ENCODE measurements at places on chromosomes 5 and 9.

DNA sequence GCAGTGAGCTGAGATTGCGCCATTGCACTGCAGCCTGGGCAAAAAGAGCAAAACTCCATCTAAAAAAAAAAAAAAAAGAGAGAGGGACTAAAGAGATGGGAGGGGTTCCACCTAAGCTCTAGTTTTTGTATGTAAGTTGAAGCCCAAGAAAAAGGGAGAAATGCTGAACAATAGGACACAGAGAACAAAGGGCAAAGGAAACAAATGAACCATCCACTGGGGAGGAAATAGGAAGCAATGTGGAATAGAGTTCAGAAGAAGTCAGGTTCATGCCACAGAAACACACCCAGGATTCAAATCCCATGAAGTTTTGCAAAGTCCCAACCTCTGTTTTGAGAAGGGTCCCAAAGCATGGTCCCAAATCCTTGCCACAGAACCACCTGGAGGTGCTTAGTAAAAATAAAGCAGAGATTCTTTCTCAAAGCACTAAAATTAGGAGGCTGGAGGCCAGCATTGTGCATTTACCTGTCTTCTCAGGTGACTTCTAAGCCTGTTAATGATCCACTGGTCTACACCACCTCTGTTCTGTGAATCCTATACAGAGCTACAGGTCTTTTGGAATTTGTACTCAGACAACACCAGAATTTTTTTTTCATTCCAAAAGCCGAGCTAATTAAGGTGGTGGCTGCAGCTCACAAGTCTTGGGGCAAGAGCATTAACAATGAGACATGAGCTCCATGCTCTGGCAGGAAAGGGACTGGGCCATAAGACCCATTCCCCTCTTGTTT is 177.6 kb downstream of the DOCK8 start:
- DNase-seq = no peak

GRCh38 chr5:15283076-15283475 is 216.9 kb upstream of the FBXL7 start:
- DNase-seq = no peak

GRCh38 chr5:35138232-35138631 is 90.5 kb upstream of the AGXT2 start:
- DNase-seq = no peak

DNA sequence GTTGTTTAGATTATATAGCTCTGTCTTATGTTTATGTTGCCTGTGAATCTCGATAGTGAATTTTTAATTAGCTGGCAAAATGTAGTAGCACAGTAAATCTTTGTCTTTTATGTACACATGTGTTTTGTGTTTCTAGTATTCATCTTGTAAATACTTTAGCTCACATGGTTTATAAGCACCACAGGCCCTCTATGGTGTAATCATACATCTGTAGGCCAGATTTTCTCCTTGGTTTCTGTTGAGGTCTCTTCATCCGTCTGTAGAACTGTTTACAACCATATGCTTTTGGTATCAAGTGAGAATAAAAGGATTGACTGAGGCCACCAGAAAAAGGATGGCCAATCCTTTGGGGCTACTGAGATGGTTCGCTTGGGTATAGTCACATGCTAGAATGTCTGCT is 45.0 kb downstream of the PRR16 start:
- DNase-seq = no peak

- no peak for DNase-seq
These were observed 43.9 kb downstream of the MACROH2A1 start for GRCh38 chr5:135355169-135355568.

DNA sequence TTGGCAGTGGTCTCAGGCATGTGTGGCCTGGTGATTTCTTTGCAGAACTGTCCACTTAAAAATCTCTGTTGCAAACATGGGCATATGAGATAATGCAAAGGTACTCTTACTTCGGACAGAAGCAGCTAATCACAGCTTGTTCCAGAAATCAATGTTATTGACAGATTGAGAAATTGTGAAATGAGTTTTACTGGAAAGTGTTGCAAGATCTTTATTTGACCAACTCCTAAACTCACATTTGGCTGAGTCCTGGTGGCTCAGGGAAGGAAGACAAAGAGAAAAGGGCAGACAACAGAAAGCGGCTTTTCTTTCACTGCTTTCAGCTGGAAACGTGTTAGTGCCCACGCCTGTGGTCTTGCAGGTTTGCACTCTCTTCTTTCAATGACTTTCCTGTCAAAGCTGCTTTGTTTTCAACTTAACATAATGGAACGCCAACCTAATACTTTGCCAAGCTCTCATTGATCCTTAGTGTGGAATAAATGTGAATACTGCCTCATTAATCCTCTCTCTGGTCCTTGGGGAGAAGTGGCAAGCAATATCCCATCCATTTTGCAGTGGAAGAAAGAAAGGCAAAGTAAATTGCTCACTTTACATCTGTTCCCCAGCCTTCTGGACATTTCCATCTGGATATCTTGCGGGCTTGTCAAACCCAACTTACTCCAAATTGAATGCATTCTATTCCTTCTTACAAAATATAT is 586.4 kb downstream of the LRRC70 start:
- no peak for DNase-seq

GRCh38 chr9:89379031-89379430 is 60.7 kb downstream of the SECISBP2 start:
- no peak for DNase-seq

GRCh38 chr5:153352685-153353219 is 137.7 kb upstream of the GRIA1 start:
- DNase-seq = no peak

GRCh38 chr9:135109650-135110049 is 22.2 kb downstream of the OLFM1 start:
- no peak for DNase-seq

DNA sequence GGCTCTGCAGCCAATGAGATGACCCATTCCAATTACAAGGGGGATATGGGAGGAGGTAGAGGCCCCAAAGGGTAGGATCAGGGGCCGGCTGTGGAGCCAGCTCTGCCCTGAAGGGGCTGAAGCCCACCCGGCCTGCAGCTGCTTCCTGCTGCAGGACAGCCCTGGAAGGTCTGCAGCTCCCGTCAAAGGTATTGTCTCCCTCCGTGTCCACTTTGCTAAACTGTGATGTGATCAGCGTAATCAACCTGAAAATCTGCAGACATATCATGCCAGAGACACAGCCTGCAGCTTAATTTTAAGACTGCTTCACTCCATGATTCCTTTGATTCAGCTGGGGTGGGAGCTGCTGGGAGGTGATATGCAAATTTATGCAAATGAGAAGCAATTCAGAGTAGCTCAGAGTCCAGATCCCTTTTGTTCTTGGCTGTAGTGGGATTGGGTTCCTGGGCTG is 90.7 kb downstream of the GADD45G start:
- DNase-seq = no peak

GRCh38 chr5:42970636-42971559 is 69.2 kb downstream of the ANXA2R start:
- no peak for DNase-seq

DNA sequence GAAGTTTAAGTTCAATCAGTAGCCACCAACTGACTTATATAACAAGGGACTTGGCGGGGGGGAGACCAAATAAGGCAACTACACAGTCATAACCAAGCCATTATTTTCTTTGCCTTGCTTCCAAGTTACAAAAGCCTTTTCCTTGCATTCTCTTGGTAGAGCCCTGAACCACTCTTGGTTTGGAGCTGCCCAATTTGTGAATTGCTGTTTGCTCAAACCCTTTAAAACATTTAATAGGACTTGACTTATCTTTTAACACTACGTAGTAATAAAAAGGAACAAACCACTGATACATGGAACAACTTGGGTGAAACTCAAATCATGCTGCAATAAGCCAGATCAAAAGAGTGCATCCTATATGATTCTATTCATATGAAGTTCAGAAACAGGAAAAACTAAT is 31.7 kb upstream of the MSH3 start:
- no peak for DNase-seq

DNA sequence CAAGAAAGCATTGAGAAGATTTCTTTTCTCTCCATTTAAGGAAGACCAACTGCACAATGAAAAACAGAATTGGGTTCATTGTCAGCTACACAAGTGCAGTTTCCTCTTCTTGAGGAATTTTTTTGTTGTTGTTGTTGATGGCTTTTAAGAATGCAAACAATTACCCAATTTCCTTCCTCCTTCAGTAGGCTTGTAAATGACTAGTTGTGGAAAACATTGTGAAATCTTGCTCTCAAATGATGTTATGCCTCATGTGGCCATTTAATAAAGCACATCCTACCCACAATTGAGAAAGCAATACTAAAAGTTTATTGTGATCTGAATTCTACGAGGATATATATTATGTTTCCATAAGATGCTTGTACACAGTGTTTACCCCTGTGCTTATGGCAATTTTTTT is 171.6 kb downstream of the FAM174A start:
- DNase-seq = no peak

DNA sequence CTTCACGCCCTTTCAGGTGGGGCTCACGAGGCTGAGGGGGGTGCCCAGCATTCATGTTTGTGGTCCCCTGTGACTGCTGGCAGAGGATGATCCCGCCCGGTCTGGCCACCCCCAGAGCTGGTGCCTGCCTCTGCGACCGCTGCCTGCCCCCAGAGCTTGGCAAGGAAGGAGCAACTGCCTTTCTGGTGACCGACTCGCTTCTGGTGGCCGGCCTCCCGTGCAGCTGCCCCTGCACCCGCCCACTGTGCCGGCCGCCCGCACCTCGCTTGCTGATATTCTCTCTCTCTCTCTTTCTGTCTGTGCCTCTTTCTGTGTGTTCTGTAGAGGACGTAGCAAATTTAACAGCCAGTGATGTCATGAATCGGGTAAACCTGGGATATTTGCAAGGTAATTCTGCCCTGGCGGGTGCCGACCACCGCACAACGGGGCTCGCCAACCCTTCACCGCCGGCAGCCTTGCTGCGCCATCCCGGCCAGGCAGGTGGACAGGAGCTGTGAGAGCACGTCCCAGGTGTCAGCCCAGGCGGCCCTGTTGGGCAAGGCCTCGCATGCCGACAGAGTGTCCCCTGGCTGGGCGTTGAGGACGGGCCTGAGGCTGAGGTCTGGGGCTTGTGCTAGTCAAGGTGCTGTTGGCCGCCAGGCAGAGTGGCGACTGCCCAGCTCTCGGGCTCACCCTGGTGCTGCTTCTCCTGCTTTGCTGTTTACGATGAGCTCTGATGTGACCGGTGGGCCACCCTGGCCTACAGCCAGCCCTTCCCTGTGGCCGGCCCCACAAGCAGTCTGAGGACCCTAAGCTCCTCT is 86.0 kb downstream of the KCNT1 start:
- no peak for DNase-seq
